ENCODE measurements at places on chromosomes 5 and 9.
A peak's percentile ranks its signal among the peaks of the same experiment; 100 is the strongest.

DNA sequence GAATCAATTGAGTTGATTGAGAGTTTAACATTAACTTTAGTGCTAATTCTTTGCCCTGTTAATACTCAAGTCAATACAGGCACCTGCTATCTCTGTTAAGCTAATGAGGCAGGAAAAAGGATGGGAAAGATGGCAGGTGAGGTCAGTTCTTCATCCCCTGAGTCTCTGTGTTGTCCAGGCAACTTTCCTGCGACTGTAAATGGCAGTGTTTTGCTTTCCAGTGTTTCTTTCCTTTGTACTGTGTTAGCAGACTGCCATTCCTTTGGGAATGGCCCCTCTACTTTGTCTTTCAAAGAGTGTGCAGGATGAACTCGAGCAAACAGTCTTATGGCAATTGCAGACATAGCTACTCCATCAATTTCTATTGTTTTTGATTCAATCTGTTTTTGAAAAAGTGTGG, 202.2 kb upstream of the VLDLR start:
- no peak for DNase-seq

DNA sequence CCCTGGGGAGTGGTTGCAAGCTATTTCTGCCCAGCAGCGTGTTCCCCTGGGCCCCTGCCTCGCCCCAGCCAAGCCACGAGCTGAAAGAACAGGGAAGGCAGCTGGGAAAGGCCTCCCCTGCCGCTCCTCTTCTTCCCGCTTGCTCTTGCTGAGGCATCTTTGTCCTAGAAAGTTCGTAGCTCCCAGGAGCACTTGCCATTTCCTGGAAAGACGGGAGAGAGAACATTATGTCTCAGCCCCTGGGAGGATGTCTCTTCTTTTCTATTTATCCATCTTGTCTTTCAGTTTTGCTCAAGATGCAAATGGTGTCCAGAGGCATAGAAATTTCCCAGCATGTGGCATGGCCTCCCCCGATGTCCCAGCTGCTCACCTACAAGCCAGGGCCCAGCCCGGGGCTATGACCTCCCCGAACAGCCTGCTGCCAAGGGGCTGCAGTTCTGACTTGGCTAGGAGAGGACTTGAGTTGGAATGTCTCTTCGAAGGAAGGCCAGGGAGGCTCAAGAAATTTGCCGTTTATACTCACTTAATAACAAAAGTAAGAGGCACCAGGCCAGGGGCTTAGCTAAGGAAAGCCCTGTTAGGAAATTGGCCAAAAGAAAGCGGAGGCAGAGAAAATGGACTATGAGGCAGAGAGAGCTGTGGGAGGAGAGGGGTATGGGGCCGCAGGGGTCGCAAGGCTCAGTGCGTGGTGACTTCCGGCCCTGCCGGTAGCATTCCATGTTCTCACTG, 87.3 kb downstream of the LIFR start:
- DNase-seq = no peak

GRCh38 chr5:67063791-67064190, 132.8 kb downstream of the CD180 start:
- peak; percentile 86 for DNase-seq

GRCh38 chr5:84393969-84394368, 9.3 kb upstream of the EDIL3 start:
- peak; percentile 88 for DNase-seq

GRCh38 chr5:102554728-102555127, 55.9 kb upstream of the SLCO6A1 start:
- DNase-seq = no peak

Measured in IMR-90 (cell line).